Stimulated activated CD8-positive, alpha-beta memory T cell treated with anti-CD3 and anti-CD28 coated beads, Interleukin-15, amount 100 ng/mL, for 24 hours (primary cell): ENCODE measurements at places on chromosomes 3 and 15.

DNA sequence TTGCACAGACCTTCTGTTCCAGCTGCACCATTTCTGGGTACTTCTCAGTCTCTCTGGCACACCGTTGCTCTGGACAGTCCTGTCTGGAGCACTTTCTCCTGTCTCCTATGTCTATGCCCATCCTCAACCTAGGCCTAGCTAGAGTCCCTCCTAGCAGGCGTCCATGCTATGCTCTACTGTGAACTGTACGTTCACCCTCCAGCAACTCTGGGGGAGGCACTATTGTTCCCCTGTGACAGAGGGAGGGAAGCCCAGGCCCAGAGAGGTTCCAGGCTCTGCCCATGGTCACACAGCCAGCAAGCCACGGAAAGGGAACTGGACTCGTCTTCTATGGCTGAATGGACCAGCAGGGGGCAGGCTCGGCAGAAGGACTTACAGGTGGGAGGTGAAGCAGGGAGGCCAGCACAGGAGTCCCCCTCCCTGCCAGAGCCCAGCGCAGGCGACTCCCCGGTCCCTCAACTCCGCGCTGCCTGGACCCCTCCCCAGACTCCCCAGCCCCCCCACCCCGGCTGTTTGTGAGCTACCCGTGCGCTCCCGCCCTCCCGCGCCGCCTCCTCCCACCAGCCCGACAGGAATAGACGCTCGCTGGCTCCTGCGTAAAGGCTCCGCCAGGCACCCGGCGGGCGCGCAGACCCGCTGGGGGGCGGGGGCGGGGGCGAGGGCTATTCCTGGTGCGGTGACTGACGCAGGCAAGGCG is 1.7 kb upstream of the LINGO1 start:
- peak; percentile 25 for DNase-seq

DNA sequence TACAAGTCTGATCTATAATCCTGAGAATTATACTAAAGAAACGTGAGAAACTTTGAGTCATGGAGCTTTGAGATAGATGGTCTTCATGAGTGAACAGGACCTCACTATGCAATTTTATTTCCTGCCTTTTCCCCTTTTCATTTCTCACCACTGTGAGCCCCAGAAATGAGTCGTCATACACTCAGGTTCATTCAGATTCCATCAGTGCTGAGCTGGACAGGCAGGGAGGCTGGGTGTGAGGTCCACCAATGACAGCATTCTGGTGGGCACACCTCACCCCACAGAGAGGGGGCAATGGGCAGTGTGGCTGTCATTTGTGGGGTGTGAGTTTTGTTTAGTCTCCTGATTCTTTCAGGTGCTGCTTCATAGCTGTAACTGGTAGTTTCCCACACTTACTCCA is 16.9 kb downstream of the TIGIT start:
- DNase-seq, result no peak

GRCh38 chr3:168926426-168926825 is 737.1 kb downstream of the MECOM start:
- DNase-seq, result no peak

GRCh38 chr3:54630101-54630623 is 297.7 kb downstream of the LRTM1 start:
- no peak for DNase-seq

GRCh38 chr3:134090031-134090430 is 60.3 kb upstream of the SLCO2A1 start:
- DNase-seq, result no peak

- no peak for DNase-seq
Measured at GRCh38 chr15:77022646-77023575, 28.0 kb downstream of the PSTPIP1 start.

GRCh38 chr3:148084931-148085330 is 612.8 kb upstream of the AGTR1 start:
- DNase-seq, result no peak

- no peak for DNase-seq
Measured at GRCh38 chr3:146640361-146640760, 35.2 kb upstream of the PLSCR5 start.

GRCh38 chr15:78930577-78931388 is 14.1 kb downstream of the CTSH start:
- no peak for DNase-seq

GRCh38 chr3:187750513-187751123 is 5.3 kb upstream of the BCL6 start:
- no peak for DNase-seq

DNA sequence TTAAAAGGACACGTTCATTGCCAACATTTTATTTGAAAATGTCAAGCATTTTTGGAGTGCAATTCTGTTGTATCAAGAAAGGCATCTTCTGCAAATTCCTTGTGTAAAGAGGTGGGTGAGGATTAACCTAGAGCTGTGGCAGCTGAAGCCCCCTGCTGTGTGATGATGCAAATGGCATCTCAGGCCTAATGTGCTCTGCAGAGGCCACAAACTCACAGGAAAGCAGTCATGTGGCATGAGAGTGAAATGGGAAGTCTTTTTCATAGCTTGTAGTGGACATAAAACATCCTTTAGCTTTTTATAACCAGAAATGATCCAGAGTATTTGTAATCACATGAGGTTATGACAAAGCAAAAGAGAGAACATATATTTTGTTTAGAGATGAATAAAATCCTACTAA is 6.4 kb downstream of the CADM2 start:
- DNase-seq, result no peak

DNA sequence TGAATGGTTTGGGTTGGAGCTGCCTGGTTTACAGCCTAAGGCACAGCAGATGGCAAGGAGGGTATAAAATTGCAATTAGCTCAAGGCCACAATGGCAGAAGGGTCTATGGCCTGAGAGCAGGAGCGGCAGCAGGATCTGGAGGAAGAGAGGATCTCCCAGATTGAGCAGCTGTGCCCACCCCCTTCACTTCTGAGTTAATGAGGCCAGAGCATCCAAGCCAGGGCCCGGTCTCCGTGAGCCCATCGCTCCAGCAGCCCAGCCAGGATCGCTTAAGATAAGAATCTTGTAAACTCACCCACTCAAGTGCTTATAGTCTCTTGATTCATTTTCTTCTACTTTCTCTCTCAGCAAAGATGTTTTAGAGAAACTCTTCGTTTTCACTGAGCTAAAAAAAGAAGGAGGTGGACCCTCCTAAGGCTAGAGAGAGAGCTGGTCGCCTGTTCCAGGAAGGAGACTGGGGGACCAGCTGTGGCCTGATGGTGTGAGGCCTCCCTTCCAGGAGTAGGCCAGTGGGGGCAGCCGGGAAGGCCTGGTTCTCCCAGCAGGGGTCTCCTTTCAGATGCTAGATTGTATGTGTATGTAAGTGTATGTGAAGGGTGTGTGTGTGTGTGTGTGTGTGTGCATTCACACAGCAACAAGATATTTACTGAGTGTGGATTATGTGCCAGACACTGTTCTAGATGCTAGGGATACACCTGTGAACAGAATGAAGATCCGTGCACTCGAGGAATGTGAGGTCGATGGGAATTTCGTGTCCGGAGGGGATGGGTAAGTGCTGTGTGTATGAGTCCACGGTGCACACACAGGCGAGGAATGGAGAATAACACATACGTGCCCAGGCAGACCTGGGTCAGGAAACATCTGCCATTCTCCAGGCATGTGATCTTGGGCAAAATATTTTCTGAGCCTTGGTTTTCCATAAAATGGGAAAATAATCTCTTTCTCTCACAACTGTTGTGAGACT is 18.6 kb downstream of the MAGEF1 start:
- no peak for DNase-seq

DNA sequence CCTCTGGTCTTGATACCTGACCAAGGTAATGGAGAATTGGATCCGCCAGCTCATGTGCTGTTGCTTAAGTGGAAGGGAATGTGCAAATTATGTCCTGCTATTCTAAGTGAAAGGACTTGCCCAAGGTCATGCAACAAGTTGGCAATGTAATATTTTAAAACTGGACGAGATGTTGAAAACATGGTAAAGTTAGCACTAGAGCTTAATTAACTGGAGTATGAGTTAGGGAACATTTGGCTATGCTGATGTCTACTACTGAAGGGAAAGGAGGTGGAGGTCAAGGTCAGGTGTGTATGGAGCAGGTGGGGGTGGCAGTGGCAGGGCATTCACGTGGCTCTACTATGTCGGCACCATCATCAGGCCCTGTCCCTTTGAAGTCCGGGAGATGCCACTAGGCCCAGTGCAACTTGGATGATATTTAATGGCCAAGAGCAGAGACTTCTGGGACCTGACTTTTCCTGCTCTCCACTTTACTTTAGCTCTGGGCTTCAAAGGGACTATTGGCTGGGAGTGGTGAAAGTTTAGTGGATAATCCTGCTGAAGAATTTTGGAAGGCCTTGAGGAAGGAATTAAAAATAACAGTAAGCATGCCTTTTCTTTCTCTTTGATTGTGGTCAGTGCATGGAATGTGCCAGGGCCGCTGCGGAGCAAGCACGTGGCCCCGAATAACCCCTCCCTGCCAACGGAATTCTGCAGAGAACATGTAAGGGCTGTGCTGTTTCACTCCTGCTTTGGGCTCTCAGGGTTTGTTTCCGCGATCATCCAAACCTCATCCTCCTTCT is 14.9 kb downstream of the SMAD3 start:
- no peak for DNase-seq

- DNase-seq, result no peak
Measured at GRCh38 chr3:99934975-99935797, 117.5 kb downstream of the CMSS1 start.

DNA sequence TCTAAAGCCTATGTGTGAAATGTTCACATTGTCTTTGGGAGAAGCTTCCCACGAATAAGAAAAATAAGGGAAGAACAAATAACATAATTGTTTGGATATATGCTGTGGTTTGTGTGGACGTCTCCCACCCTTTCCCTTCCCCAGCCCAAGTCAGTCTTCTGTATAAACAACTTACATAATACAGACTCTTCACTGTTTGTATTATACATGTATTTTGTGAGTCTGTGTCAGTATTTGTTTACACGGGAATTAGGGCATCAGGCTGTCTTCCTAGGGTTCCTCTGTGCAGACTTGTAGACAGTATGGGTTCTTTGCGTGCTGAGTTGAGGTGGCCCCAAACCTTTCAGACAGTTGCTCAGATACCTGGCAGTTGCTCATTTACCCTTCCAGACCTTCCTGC is 103.4 kb downstream of the IGF1R start:
- no peak for DNase-seq

GRCh38 chr3:53695324-53695690 is 150.9 kb downstream of the CHDH start:
- DNase-seq, result no peak

- no peak for DNase-seq
Measured at GRCh38 chr15:66650433-66650832, 51.6 kb upstream of the SMAD6 start.

DNA sequence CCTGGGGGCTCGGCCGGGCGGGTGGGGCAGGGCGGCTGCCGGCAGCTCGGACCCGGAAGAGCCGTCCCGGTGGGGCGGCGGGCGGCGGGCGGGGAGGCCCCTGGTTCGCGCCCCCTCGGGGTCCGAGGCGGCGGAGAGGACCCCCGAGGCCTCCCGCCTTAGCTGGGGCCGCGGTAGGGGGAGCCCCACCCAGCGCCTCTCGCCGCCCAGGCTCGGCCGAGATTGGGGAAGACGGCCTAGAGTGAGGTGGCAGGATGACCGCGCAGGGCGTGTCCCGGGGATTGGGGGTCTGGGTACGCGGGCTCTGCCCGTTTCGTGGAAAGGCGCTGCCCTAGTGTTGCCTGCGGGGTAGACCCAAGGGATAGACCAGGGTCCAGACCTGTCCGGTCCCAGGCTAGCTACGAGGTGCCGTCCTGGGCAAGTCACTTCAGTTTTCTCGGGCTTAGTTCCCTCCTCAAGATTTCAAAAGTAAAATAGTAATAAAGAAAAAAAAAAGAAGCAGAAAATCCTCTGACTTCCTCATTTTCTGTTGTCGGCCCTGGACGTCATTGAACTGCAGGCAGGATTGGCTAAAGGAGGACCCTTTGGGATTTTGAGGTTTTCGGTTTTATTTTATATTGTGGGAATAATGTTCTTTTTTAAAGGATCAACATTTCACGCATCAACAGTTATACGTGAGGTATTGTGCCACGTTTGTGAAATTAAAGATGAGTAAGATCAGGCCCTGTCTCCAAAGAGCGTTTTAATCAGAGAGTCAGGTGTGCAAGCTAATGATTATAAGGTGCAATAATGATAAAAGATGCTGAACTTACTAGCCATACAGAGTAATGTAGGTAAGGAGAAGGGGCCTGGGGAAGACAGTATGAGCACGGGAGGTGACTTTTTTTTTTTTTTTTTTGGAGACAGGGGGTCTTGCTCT is 679 bp downstream of the IQGAP1 start:
- DNase-seq, result no peak

GRCh38 chr3:134864636-134865035 is 69.6 kb downstream of the EPHB1 start:
- no peak for DNase-seq

DNA sequence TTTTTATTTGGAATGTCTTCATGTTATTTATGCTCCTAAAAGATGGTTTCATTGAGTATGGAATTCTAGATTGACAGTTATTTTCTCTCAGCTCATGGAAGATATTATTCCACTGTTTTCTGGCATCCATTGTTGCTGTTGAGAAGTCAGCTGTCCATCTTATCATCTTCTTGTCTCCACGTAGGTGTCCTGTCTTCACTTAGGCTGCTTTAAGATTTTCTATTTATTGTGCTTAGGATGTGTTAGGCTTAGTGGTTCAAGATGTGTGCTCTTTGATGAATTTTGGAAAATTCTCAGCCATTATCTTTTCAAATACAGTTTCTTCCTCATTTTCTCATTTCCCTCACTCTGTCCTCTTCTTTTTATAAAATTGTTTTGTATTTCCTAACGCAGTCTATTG is 52.0 kb downstream of the SNRK start:
- DNase-seq, result no peak

- DNase-seq, result no peak
Measured at GRCh38 chr3:60674870-60675269, 576.4 kb downstream of the FHIT start.

DNA sequence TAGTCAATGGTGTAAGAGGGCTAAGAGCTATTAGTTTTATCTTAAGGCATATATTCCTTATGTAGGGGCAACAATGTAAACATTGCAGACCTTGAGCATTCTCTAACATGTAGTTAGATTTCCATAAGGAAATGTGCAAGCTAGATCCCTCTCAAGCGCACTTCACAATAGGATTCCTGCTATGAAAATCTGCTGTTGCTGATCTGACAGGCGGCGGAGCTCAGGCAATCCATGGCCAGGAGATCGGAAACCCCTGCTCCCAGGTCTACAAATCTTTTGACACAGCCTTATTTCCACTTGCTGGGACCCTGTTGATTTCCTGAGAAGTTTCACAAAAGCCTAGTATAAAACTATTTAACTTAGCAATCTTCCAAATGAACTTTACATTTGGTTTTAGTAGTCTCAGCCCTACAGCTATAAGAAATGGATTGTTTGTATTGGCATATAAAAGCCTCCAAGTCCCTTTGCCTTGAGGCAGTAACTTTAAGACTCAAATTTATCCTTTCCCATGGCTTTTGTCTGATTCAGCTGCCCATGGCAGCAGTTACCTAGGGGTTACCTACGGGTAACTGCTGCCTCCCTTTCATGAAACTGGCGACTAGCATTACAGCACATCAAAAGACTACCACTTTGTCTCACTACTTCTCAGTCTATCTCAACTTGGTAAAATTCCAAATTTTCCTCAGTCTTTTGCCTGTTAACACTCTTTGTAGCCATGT is 22.7 kb downstream of the TRA2B start:
- no peak for DNase-seq

- DNase-seq, result no peak
Measured at GRCh38 chr3:100882571-100882984, 110.6 kb downstream of the ABI3BP start.
